NCI-H2081 (cell line): ENCODE measurements at places on chromosomes 3 and 15.

DNA sequence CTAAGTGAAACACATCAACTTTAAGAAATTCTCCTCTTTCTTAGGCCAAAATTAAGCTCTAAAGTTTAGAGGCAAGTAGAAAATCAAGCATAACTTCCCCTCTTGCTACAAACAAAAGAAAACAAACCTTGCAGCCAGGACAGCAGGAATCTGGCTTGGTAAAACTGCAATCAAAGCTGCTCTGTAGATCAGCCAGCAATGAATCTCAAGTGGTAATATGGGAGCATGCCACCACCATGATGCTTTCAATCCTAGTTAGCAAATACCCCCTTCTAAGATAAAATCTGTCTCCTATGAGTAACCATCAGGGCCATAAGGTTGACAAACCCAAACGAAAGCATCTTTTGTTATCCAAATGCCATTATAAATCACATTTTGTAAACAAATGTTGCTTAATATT lies 208.3 kb upstream of the PLSCR5 start:
- no peak for DNase-seq

DNA sequence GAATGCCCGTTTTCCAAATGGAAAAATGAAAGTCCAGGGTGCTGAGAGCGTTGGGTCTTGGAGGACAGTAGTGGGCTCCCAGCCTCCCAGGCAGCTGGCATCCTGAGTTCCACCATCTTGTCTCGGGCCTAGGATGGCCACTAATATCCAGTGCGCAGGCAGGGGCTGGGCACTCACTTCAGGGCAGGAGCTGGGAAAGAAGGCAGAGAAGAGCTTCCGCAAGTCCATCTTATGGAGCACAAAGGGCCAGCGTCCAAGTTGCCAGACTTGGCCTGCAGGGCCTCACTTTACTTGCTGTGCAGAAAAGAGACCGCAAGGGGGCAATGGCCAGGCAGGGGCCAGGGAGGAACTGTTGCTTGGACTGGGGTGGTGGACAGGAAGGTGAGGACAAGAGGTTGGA lies 46.1 kb downstream of the IQSEC1 start:
- no peak for DNase-seq

GRCh38 chr3:154304116-154304786 lies 20.0 kb downstream of the DHX36 start:
- no peak for DNase-seq

- DNase-seq = peak; percentile 36
Measured at GRCh38 chr3:39138804-39139415, 14.5 kb downstream of the CSRNP1 start.

DNA sequence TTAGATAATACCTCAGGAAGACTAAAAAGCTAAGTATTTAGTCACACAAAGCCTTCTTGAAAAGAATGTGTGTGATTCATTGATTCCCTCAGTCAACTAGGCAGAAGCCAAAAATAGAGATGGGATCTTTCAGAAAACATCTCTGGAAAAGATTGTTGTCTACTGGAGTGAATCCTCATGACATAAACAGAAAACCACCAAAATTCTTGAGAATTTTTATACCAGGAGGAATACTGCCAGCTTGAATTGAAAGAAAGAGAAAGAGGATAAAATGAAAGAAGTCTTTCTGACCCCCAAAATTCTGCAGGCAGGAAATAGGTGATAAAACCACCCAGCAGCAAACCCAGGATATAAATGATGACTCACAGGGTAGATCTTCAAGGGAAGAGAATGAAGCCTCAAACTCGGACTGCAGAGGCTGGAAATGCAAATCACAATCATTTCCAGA lies 363.1 kb upstream of the PLSCR5 start:
- no peak for DNase-seq

DNA sequence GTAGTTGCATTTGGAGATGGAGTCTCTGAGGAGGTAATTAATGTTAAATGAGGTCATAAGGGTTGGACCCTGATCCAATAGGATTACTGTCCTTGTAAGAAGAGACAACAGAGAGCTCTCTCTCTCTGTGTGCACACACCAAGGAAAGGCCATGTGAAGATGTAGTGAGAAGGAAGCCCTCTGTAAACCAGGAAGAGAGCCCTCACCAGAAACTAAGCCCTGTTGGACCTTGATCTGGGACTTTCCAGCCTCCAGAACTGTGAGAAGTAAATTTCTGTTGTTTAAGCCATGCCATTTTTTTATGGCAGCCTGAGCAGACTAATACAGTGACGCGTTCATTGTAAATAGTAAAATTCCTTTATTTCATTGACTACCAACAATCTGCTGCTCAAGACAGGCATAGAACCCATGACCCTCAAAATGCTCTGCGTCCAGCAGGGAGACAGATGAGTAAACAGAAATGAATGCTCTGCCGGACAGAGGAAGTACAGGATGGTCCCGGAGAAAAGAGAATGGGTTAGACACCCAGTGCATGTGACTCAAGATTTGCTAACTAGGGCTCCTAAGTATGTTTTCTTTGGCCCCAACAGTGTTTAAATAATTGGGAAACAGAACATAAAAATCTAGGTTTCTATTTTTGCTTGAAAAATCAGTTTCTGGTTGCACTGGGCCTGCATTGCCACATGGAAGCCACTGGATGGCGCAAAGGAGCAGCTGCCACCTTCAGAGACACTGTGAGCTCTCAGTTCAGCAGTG lies 37.9 kb upstream of the TNFAIP8L3 start:
- peak; percentile 25 for DNase-seq

DNA sequence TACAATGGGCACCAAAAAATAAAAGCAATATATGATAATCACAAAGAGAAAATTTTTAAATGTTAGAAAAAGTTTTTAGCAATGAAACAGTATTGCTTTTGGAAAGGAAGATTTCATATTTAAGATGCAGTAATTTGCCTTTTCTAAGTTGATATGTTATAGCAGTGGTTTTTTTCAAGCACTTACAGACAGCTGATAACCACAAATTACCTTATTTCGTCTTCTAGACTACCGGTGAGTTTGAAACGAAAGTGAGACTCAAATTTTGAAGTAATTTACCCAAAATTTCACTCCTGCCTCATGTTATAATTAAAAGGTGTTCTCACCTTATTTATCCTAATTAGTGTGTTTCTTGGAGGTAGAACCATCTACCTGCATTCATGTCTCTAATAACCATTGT lies 207.8 kb downstream of the MCTP2 start:
- DNase-seq = no peak

GRCh38 chr3:162665684-162666391 lies 1169.2 kb downstream of the OTOL1 start:
- DNase-seq = peak; percentile 2

DNA sequence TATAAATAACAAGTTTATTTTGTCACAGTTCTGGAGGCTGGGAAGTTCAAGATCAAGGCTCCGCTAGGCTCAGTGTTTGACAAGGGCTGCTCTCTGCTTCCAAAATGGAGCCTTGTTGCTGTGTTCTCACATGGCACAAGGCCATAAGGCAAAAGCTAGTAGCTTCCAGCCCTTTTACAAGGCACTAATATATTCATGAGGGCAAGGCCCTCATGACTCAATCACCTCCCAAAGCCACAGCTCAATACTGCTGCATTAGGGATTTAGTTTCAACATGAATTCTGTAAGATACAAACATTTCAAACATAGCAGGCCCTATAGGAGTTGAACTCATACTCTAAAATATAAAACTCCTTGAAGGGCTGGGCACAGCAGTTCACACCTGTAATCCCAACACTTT lies 30.2 kb downstream of the ZBTB11 start:
- DNase-seq = no peak

DNA sequence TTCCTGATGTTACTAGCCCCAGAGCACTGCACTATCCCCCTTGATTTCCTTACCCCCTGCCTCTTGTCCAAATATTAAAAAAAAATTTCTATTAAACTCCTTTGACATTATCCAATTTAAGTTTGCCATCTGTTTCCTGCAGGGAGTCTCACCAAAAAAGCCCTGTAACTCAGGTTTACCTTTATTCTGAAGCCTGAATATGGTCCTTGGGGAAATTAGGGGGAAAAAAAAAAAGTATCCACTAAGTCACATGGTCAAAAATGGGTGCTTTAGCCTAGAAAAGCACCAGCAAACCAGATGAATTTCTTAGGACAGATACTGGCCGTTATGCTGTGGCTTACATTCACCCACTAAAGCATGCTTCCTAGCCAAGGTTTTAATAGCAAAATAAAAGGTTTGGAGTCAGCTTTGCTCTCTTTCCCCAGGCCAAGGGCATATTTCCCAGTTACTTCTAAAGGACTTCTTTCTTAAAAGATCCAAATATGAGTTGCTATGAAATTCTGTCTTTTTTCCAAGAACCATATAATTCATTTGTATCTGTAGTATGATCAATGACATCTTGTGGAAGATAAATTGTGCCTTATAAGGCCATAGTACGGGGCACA lies 394.9 kb downstream of the LSAMP start:
- DNase-seq = peak; percentile 60

DNA sequence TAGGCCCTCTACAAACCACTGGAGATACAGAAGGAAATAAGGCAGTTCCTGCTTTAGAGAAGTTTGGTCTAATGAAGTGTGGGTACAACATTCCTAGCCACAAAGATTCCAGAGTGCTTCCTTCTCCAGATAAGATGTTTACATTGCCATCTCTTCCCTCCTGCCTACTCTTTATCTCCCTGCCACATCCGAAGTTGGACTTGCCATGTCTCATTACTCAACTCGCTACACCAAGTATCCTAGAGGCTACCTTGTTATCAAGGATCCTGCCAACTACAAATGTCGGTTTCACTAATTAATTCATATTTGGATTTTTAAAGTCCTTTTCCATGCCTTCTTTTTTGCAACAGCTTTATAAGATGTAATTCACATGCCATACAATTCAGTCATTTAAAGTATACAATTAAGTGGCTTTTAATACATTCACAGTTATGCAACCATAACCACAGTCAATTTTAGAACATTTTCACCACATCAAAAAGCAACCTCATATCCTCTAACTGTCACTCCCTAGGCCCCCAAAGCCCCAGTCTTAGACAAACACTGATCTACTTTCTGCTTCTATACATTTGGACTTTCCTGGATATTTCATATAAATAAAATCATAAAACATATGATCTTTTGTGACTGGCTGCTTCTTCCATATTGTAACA lies 53.7 kb upstream of the CSTA start:
- DNase-seq = no peak

- DNase-seq = no peak
Measured at GRCh38 chr3:33746416-33747116, 28.5 kb upstream of the CLASP2 start.

DNA sequence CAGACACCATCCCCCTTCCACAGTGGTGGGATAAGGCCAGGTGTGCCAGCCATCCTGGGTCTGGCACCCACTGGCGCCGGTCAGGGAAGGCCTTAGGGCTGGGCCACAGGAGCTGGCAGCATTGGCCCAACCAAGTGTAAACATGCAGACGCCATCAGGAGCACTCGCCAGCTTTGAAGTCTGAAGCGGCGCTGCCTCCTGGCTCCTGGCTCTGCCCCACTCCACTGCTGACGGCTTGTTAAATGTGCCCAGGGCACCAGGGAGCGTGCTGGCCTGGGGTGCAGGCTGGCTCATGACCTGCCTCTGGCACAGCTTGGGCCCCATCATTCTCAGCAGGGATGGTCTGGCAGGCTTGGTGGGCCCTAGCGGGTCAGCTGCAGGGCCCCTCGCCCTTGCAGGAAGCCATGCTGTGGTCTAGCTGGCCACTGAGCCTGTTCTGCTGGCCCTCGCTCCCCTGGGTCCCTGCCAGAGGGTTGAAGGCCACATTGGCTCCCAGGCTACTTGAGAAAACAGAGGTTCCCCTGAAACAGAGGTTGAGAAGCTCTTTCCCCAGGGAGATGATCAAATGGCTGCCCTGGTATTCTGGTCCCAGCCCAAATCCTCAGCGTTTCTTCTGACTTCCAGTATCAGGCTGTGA lies 116.6 kb downstream of the DNAJB8 start:
- no peak for DNase-seq

- DNase-seq = peak; percentile 100
Measured at GRCh38 chr3:182596676-182597410, 196.5 kb upstream of the ATP11B start.

DNA sequence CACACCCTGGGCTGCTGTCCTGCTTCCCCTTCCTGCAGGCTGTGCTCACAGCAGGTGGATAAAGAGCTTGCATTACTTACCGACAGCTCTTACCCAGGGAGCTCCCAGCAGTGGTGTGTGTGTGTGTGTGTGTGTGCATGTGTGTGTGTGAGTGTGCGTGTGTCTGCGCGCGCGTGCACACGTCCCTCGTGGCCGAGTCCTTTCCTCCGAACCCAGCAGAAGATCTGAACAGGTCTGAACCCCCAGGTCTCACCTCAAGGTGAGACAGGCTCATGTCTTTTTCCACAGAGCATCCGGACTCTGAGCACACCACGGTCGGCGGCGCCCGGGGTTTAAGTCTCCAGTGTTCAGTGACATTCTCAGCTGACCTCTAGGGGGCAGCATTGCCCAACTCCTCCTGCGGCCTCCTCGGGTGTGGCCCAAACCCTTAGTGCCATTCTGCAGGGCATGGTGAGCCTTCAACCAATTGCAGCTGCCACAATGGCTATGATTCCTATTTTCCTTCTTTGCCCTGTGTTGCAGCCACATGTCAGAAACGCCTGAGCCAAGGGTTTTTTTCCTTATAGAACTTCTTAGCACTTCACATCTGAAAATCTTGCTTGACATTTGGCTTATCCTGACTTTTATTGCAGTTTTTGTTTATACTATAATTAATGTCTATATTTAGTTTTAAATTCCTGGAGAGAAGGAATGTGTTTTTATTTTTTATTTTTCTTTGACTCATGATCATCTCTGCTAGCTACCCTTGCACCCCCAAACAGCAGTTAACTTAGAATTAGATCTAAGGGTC lies 64.1 kb upstream of the KLHL25 start:
- peak; percentile 66 for DNase-seq

DNA sequence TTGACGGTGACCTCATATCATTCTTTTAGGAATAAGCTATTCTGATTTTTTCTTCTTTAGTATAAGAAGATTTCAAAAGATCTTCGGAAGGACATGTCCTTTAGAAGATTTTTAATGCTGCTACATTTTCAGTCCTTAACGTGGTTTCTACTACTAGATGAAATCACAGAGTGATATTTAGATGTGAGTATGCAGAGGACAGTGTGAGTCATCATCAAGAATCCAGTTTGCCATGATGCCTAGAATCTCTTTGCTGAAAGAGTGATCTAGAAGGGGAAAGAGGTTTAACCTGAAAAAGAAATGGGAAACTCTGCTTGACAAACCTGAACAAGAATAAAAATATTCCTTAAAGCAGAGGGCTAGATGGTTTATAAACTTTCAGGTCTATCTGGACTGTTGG lies 43.2 kb downstream of the SLC7A14 start:
- DNase-seq = no peak

DNA sequence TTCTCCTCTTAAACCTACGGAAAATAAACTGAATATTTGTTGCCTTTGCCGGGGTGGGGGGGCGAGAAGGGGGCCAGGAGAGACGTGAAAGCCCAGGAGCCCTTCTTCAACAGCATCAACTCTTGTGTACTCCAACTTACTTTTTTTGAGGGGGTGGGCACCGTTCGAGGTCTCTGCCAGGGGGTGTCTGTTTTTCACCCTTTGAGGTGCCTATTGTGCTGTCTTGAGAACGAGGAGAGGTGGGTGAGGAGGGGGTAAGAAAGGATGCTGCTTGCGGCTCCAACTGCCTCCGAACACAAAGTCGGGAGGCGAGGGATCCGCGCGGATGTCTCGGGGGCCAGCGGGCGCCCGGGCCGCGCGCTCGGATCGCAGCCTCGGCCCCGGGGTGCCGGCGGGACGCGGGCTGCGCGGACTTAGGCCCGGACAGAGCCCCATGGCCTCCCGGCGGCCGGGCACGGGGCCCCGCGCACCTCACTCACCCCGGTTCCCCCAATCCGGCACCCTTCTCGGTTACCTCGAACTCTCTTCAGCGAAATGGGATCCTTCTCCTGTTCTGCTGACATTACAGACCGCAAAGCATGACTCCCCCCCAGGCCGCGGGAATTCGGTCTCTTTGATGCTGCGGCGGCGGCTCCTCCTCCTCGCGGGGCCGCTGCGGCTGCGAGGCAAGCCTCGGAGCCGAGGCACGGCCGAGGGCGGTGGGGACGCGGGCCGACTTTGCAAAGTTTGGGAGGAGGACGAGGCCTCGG lies 650 bp downstream of the PYGO1 start:
- DNase-seq = peak; percentile 46
